ENCODE measurements at places on chromosomes 5 and 9.

- DNase-seq: no peak
Measured at GRCh38 chr9:114884787-114885452, 45.5 kb downstream of the TNFSF8 start.

DNA sequence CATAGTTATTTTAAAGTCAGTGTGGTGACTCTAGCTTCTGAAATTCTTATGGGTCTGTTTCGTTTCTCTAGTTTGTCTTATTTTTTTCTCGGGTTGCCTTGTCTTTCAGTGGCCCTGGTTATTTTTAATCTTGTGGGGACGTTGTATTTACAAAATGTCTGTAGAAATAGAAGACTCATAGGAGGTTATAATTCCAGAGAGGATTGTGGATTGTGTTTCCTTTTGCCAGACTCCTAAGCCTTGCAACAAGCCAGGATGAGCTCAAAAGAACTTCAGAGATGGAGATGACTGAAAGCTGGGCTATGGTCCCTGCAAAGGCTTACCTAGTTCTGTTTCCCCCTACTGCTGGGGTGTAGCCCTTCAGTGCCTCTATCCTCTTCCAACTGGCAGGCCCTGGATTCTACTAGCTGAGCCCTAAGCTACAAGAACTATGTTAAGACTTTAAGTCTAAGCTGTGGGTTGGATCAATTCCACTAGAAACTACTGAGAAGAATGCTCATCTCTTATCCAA, 32.2 kb upstream of the LECT2 start:
- no peak for DNase-seq

- DNase-seq: no peak
Measured at GRCh38 chr9:5321058-5321457, 16.5 kb upstream of the RLN2 start.

GRCh38 chr5:23319901-23320300, 187.5 kb upstream of the PRDM9 start:
- no peak for DNase-seq

- no peak for DNase-seq
Measured at GRCh38 chr9:137029058-137029936, 1.3 kb upstream of the ABCA2 start.

DNA sequence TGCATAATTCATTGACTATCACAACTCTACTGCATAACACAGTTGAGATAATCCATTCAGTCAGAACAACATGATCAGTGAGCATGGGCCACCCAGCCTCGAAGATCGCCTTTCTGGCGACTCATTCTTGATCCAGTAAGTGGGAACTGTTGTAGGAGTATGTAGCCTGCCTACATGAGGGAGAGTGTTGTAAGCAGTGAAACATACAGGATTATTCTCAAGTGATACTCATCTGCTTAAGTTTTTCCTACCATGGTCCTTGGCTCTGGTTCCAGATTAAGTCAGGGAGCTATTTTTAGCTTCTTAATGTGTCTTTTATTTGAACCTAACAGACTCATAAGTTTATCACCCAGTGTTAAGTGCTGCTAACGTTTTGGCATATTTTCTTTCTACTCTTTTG, 44.0 kb downstream of the TNPO1 start:
- no peak for DNase-seq

- no peak for DNase-seq
Measured at GRCh38 chr9:93091056-93091452, 5.0 kb upstream of the CARD19 start.

DNA sequence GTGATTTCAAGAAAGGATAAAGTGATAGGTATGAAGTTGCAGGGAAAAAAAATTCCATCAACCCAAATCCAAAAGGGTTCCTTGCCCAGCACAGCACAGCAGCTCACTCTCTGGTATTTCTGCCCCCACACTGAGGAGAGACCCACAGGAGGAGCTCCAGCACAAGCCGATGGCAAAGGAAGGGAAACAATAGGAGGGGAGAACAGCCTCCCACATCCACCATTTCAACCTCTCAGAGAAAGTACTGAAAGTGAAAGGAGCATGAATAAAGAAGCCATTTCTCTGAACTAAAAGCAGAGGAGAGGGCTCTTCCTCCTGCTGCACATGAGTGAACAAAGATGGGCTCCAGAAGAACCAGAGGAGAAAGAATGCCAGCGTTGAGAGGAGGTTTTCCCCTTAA, 54.9 kb upstream of the ZSWIM6 start:
- no peak for DNase-seq

DNA sequence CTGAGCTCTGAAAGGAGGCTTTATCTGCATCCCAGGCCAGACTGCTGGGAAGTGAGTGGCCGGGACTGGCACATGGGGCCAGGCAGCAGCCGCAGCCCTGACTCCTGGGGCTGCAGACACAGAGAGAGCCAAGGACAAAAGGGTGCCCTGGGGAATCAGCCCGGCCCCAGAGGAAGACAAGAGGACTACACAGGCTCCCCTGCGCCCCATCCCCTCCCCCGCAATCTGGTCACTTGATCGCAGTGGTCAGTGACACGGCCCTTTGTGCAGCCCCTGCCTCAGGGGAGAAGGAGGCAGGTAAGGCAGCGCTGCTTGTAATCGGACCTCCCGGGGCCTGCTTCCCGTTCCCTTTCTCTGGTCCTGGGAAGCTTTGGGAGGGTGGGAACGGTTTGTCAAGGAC, 55.5 kb upstream of the FUBP3 start:
- no peak for DNase-seq

GRCh38 chr5:144284931-144285502, 114.3 kb downstream of the KCTD16 start:
- DNase-seq: no peak

DNA sequence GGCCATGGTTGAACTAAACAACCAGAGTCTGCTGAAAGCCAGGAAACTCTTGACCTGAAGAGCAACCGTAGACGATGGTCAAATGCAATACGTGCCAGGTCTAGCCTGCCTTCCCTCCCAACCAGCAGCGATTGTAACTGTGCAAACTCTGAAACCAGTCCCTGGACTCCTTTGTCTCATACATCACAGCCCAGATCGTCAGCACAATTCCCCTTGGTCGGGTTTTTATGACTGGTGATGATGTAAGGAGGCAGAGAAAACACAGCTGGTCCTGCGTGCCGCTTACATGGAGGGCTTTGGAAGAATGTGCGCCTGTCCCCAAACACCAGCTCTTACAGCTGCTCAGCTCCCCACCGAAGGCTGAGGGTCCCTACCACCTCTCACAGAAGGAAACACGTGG, 24.6 kb downstream of the SMIM23 start:
- peak; percentile 91 for DNase-seq

DNA sequence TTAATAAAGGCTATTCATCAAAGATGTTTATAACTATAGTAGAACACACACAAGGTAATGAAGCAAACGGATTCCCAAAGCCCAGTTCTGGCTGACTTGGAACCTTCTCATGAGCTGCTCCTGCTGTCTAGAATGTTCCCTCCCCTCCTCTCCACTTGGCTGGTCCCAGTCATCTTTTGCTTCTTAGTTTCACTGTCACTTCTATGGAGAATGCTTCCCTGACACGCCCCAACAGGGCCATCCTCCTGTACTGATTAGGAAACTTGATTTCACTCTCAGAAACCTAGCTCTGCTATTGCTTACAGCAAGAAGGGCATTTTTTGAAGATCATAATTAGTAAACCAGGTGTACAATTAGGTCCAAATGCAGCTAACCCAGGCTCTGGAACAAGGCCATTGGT, 3.2 kb upstream of the RAPGEF1 start:
- DNase-seq: no peak

GRCh38 chr5:148951612-148952011, 111.2 kb downstream of the SH3TC2 start:
- no peak for DNase-seq

DNA sequence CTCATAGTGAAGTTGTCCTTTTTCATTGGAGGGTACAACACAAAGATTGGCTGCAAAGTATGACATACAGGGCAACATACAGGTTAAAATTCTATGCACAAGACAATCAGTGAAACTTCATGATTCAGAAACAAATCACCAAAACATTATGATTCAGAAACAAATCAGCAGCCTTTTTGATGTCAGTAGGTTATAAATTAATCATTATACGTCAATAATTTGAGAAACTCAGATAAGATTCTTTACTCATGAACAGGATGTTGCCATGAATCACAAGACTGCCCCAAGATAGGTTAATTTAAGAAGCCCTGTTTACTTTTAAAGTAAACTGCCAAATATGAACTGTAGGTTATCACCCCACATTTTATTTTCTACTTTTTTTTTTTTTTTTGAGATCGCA, 62.2 kb upstream of the IL33 start:
- no peak for DNase-seq

DNA sequence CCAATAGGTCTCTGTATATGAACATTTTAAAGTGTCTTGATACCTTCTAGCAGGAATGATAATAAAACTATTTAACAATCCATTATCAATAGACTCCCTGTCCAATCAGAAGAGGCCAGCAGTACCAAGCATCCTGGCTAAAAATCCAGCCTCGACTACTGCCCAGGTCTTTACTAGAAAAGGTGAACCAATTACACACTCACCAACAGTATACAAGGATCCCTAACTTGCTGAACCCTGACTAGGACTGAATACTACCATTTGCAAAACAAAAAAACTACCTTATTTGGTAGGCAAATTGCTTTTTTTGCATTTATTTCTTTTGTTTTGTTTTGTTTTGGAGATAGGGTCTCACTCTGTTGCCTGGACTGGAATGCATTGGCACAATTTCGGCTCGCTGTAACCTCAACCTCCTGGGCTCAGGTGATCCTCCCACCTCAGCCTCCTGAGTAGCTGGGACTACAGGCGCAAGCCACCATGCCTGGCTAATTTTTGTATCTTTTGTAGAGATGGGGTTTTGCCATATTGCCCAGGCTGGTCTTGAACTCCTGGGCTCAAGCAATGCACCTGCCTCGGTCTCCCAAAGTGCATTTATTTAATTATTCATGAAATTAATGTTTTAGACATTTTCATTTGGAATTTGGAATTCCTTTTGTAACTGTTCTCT, 27.5 kb downstream of the FNBP1 start:
- no peak for DNase-seq

GRCh38 chr9:31683116-31683515, 701.3 kb upstream of the ACO1 start:
- no peak for DNase-seq

GRCh38 chr9:18598969-18599368, 125.0 kb downstream of the ADAMTSL1 start:
- DNase-seq: no peak

DNA sequence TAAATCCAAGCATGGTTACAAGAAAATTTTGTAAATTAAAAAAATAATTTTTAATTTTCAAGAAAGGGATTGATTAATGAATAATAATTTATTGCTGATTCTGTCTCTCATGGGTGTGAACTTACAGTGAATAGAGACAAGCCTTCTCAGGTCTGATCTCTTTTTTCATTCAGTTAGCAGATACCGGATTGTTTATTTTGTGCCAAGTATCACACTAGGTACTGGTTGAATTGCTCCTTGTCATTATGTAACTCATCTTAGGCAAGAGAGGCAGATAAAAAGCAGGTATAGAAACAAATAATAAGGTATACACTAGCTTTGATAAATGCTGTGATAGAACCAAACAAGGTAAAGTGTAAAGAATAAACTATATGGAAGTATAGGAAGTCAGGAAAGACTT, 283.3 kb downstream of the PJA2 start:
- no peak for DNase-seq

DNA sequence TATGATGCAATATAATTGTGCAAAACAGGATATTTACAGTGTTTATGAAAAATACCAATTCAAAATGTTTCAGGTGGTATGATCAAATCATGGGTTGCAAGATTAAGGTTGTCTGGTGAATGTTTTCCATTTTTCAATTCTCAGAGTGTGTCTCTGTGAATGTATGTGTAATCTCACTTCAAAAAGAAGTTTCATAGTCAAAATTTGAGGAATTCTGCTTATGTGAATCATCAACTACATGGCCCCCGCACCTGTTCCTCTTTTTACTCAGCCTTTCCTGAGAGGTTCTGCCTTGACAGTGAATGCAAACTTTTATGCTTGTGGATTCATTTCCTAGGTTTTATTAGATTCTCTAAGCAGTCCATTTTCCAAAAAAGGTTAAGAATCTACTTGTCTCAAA, 32.1 kb downstream of the KCTD16 start:
- DNase-seq: no peak

DNA sequence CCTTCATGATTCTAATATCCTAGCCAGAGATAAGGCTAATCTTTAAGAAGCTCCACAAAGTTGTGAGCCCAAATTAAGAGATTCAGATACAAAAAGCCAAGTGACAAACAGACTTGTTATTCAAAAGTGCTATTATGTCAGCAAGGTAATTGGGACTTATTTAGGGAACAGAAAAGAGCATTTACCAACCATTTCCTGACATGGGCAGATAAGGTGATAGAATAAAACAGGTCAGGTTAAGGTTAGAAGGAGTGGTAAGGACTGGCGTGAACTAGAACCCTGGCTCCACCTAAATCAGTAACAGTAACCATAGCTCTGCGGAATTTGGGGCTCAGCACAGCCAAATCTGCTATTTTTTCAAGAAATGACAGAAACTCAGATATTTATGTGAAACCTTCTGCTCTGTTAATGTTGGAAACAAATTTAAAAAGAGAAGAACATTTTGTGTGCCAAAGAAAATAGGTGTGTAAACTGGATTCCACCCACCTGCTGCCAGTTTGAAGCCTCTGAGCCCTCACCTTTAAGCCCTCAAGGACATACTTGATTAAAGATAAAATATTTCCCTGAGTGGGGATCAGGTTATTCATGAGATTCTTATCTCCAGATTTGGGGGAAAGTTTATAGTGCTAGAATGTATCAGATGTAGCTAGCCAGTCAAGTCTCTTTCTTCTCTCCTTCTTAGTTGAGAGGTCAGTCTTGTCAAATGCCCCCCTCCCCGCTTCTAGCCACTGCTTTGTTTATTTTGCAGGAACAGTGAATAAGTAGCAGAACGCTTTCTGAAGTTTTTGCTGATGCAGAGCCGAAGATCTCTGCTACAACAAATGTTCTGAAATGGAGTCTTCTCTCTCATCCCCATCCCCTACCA, 10.2 kb upstream of the ERMP1 start:
- no peak for DNase-seq

DNA sequence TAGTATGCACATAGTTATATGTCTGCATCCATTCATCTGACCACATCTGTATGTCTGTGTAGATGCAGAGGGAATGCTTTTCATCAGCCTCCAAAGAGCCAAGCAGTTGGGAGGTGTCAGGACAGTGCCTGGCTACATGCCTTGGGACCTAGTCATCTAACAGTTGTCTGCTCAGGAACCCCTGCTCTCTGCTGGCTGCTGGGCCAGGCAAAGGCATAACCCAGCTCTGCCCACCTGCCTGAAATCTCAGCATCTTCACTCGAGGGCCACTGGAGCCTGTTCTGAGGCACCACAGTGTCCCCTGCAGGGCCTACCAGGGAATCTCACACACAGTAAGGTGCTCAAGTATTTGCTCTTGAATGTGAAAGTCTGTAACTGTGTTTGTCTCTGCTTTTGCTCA, 3.7 kb downstream of the C9orf50 start:
- no peak for DNase-seq

GRCh38 chr9:120212853-120213200, 367.1 kb downstream of the CDK5RAP2 start:
- DNase-seq: no peak

- DNase-seq: no peak
Measured at GRCh38 chr5:153206361-153206760, 284.1 kb upstream of the GRIA1 start.

- DNase-seq: no peak
Measured at GRCh38 chr9:132162764-132163456, 1.1 kb downstream of the NTNG2 start.
